Activated CD4-positive, alpha-beta T cell treated with anti-CD3 and anti-CD28 coated beads for 36 hours (primary cell): ENCODE measurements at places on chromosomes 1 and 21. TPM values are rescaled to one million over a fixed set of nuclear protein-coding genes. Genes with fewer than 3 reads are reported as not detected.

- no peak for DNase-seq
These were observed 3.6 kb downstream of the PEA15 start for GRCh38 chr1:160208557-160209320.

DNA sequence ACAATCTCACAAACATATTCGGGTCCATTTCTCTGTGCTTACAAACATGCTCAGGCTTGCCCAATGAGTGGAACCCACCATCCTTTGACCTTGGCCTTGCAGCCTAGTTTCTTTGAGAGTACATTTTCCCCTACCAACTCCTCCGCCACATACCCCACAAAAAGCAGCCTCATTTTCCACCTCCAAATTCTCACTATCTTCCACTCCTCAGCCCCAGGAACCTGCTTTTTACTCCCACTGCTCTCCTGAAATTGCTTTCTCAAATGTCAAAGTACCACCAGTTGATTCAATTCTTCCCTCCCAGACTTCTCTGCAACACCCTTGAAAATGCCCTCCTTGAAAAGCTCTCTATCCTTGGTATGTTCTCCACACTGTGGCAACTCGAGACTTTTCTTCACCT, 103.8 kb downstream of the RUNX1 start:
- no peak for DNase-seq

DNA sequence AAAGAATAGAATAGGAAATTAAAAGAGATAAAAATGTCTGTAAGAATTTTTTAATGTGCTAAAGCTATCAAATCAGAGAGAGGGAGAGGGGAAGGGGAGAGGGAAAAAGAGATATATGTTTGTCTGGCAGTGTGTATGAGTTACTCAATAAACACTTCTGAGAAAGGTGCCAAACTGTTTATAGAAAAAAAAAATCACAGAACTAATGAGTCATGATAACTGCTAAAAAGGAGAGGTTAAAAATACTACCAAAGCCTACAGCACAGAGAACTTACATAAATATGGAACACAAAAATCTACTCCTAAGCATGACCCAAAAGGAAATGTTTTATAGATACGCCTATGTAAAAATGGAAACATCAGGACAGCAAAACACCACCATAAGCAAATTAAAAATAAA, 45.4 kb downstream of the SELENOF start:
- DNase-seq: no peak

GRCh38 chr1:30840904-30841598, 67.5 kb downstream of the SDC3 start:
- no peak for DNase-seq

Gene FOXD2
- total RNA-seq: 0.07 TPM

DNA sequence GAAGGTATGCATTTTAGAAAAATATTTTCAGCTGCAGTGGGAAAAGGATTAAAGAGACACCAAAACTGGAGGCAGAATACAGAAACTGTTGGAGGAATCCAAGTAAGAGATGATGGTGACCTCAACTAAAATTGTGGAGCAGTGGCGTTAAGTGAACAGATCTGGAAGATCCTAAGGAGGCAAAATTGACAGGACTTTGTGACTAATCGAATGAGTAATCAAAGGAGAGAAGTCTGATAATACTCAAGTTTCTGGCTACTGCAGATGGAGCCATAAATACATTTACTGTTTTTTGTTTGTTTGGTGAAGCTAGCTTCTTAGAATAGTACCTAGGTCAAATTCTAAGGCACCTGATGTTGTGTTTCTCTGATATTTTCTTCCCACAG, 3.1 kb downstream of the CTBS start:
- DNase-seq: no peak

Gene KLF17
- total RNA-seq: not detected

DNA sequence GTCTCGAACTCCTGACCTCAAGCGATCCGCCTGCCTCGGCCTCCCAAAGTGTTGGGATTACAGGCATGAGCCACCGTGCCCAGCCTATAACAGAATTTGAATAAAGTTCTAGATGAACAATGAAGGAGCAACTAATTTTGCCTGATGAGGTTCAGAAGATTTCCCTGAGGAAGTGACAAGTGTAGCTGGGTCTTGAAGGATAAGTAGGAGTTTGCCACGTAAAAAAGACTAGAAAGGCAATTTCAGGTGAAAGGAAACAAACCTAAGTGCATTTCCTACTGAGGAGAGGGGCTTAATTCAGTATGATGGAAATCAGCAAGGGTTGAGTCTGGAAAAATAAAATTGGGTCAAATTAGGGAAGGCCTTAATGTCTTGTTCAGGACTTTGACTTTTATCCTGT, 18.6 kb upstream of the DMRTB1 start:
- DNase-seq: no peak

- DNase-seq: no peak
These were observed 411.0 kb upstream of the ESRRG start for GRCh38 chr1:217133958-217134856.
